ENCODE measurements at places on chromosomes 2 and 18.

- no peak for DNase-seq
Observed at GRCh38 chr2:101080211-101081068, 70.7 kb downstream of the TBC1D8 start.

- no peak for DNase-seq
Observed at GRCh38 chr2:173151671-173152401, 76.2 kb downstream of the MAP3K20 start.

- DNase-seq, result no peak
Observed at GRCh38 chr2:12766421-12766879, 49.7 kb downstream of the TRIB2 start.

GRCh38 chr2:25251422-25252273 lies 83.3 kb upstream of the POMC start:
- peak; percentile 49 for DNase-seq

- no peak for DNase-seq
Observed at GRCh38 chr2:181281206-181281832, 175.9 kb upstream of the ITGA4 start.

- no peak for DNase-seq
Observed at GRCh38 chr18:76621782-76622495, 126.9 kb upstream of the ZNF516 start.

- DNase-seq, result no peak
Observed at GRCh38 chr2:189913821-189914220, 129.6 kb downstream of the PMS1 start.

GRCh38 chr2:10941383-10941782 lies 29.6 kb downstream of the KCNF1 start:
- no peak for DNase-seq

DNA sequence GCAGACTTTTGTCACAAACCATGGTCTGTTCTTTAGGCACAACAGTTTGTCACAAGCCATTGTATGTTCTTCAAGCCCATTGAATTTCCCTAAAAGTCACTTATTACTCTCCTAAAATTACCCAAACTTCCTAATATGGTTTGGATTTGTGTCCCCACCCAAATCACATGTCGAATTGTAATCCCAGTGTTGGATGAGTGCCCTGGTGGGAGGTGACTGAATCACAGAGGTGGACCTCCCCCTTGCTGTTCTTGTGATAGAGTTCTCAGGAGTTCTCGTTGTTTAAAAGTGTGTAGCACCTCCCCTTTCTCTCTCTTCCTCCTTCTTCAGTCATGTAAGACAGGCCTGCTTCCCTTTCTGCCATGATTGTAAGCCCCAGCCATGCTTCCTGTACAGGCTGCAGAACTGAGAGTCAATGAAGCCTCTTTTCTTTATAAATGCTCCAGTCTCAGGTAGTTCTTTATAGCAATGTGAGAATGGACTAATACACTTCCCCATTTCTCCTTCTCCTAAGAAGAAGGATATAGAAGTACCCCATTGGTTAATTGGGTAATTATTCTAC lies 11.2 kb upstream of the GYPC start:
- no peak for DNase-seq

DNA sequence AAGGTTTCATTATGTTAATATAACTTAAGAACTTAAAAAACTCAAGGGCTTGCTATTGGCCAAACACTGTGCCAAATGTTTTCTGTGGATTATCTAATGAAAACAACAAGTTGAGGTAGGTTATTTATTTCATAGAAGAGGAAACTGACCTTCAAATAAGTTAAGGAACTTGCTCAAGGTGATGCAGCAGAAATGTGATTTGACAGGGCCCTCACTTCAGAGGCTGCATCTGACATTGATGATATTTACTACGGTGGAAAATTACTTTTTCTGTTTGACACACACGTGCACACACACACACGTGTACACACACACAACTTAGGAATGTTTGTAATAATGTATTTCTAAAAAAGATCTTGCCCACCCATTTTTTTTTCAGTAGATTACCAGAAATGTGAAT lies 137.2 kb upstream of the CXCR4 start:
- DNase-seq, result no peak

- no peak for DNase-seq
Observed at GRCh38 chr18:52227536-52227935, 112.5 kb upstream of the DCC start.

GRCh38 chr2:56089931-56090330 lies 93.9 kb upstream of the CCDC85A start:
- no peak for DNase-seq
